ENCODE measurements at places on chromosomes 3 and 15. TPM values are rescaled to one million over a fixed set of nuclear protein-coding genes. Genes with fewer than 3 reads are reported as not detected.
A peak's percentile ranks its signal among the peaks of the same experiment; 100 is the strongest.

DNA sequence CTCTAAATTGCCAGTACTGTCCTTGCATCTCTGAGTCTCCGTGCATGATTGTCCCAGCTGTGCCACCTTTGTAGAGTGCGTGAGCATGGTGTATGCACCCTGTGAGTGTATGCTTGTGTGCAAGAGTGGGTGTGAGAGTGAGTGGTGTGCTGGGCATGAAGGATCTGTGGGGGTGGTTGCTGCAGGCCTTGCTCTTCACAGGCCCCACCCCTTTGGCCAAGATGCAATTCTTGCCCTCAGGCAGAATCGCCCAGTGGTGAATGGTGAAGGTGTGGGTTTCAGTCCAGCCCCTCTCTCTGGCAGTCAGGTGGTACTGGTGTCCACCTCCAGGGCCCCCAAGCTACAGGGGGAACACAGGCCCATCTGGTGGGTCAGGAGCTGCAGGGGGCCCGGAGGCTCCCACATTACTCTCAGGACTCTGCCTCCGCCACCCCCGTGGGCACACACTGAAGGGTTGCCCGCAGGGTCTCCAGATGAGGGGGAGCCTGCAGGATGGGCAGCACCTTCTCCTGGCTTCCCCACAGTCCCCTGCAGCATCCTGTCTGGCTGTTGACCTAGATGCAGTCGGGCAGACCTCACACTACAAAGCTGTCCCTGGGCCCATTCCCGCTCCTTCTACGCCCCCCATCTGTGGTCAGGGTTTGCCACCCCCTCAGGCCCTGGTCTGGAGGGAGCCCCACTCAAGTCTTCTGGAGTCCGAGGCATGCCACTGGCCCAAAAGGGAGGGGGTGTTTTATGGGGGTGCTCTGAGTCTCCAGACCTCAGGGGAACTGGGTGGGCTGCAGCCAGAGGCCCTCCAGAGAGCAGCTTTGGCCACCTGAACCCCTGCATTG, 8.3 kb upstream of the ROPN1B start:
- DNase-seq: no peak
- H3K27ac ChIP-seq: no peak overlapping the region
- H3K36me3 ChIP-seq: no peaks in the 10 kb centered on the region
- peaks cover 23% of the 10 kb centered on the region for H3K27me3 ChIP-seq

- H3K4me1 ChIP-seq: no peaks in the 10 kb centered on the region
- DNase-seq: no peak
- H3K4me3 ChIP-seq: no peak overlapping the region
- no peak overlapping the region for H3K27ac ChIP-seq
- no peaks in the 10 kb centered on the region for H3K27me3 ChIP-seq
Measured at GRCh38 chr3:25653322-25653721, 11.4 kb downstream of the TOP2B start.

DNA sequence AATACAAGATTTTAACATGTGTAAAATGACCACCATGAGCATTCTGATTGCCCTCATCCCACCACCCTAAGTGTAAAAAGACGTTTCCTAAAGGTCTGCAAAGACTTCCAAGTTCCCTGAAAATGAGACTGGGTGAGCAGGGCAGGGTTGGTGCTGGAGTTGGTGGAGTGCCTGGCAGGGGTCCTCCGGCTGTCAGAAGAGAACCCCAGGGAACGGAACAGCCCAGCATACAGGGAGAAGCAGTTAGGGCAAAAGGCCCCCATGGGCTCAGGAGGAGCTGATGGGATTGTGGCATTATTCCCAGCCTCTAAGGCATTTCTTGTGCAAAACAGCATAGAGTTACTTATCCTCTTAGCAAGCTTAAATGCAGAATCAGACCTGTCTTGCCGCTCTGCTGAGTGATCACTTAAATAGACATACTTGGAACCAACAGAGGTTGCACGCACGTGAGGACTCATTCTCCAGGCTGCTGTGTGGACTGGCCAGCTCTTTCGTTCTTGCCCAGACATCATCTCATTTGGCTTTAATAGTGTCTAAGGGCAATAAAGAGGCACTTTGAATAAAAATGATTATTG, 36.0 kb downstream of the XYLB start:
- no peaks in the 10 kb centered on the region for H3K4me1 ChIP-seq
- peaks cover 9% of the 10 kb centered on the region for H3K36me3 ChIP-seq
- peak; percentile 27 for DNase-seq
- H3K4me3 ChIP-seq: no peak overlapping the region
- no peaks in the 10 kb centered on the region for H3K27me3 ChIP-seq
- H3K27ac ChIP-seq: no peak overlapping the region

- no peak for DNase-seq
- no peaks in the 10 kb centered on the region for H3K4me1 ChIP-seq
- no peak overlapping the region for H3K27ac ChIP-seq
- no peaks in the 10 kb centered on the region for H3K36me3 ChIP-seq
Measured at GRCh38 chr3:161284989-161285388, 63.9 kb downstream of the NMD3 start.

DNA sequence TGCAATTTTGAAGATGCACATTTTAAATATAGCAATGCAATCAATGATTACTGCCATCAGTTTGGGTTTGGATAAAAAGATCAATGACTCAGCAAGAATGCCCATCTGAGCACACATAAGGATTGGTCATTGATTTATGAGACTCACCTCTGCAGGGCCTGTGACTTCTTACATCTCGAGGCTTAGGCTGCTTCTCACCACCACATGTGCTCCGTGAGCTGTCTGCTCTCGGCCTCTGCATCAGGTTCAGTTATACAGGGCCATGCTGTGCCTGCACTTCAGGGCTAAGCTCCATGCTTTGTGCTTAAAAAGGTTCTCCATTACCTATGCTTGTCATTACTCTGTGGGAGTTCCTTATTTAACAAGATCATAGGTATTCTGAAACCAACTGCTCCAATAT, 887.5 kb downstream of the DIPK2A start:
- H3K36me3 ChIP-seq: no peaks in the 10 kb centered on the region
- no peaks in the 10 kb centered on the region for H3K4me1 ChIP-seq
- H3K27ac ChIP-seq: no peak overlapping the region
- H3K27me3 ChIP-seq: no peaks in the 10 kb centered on the region

DNA sequence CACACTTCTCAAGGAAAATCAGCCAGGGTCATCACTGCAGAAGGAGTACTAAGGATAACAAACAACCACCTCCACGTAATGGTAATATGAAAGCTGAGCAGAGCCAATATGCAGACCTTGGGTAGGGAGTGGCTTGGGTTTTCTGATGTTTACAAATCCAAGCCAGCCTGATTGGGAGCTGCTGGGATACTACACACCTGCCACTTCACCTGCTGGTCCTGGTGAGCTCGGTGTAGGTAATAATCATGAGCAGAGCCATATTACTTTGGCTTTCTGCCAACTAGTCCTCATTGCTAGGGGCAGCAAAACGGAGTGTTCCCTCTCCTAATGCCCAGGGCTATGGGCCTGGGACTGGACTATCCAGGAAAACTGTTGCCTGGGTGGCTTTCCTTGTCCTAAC, 433.5 kb upstream of the PPP2R3A start:
- peaks cover 2% of the 10 kb centered on the region for H3K27me3 ChIP-seq
- H3K27ac ChIP-seq: no peak overlapping the region
- H3K36me3 ChIP-seq: no peaks in the 10 kb centered on the region
- no peak for DNase-seq
- no peak overlapping the region for H3K4me3 ChIP-seq

DNA sequence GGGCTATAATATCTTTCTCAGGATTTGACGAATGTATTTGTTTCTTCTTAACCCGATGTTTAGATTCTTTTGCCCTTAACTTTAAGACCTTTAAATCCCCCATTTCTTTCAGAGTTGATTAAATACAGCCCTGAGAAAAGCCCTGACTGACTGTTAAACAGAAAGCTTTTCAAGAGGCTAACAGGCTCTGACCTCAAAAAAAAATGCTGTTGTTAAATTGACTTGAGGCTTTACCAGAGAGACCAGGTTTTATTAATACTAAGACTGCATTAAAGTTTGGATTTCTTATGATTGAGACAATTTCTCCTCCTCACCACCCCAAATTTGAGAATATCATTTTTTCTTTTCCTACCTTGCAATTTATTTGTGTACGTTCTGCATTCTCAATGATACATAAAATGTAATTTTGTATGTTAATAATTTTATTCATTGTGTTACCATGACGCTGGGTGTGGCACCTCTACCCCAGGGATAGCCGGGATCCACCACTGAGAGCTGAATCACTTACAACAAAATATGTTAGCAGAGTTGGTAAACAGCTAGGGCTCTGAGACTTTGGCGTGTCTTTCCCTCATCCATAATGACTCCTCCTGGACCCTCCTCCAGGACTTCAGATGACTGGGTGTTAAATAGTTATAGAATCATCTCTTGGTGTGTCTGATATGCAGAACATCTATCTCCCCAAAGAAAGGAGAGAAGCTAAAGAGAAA, 753.5 kb downstream of the NAALADL2 start:
- no peak overlapping the region for H3K4me3 ChIP-seq
- no peak for DNase-seq
- no peaks in the 10 kb centered on the region for H3K4me1 ChIP-seq
- H3K27me3 ChIP-seq: no peaks in the 10 kb centered on the region
- no peak overlapping the region for H3K27ac ChIP-seq

- no peak overlapping the region for H3K4me3 ChIP-seq
- peaks cover 5% of the 10 kb centered on the region for H3K4me1 ChIP-seq
- DNase-seq: no peak
- H3K27me3 ChIP-seq: no peaks in the 10 kb centered on the region
Measured at GRCh38 chr3:28781053-28781452, 432.4 kb upstream of the AZI2 start.

GRCh38 chr15:84035399-84035766, 200.2 kb upstream of the GOLGA6L4 start:
- H3K4me1 ChIP-seq: no peaks in the 10 kb centered on the region
- no peaks in the 10 kb centered on the region for H3K27me3 ChIP-seq
- no peaks in the 10 kb centered on the region for H3K36me3 ChIP-seq
- H3K27ac ChIP-seq: no peak overlapping the region
- DNase-seq: no peak

- no peak overlapping the region for H3K4me3 ChIP-seq
- H3K27ac ChIP-seq: no peak overlapping the region
- no peaks in the 10 kb centered on the region for H3K27me3 ChIP-seq
- H3K36me3 ChIP-seq: no peaks in the 10 kb centered on the region
- no peak for DNase-seq
Measured at GRCh38 chr15:72939514-72940228, 112.6 kb upstream of the NEO1 start.

- peak; percentile 11 for DNase-seq
- peaks cover 4% of the 10 kb centered on the region for H3K4me1 ChIP-seq
- H3K4me3 ChIP-seq: no peak overlapping the region
- H3K36me3 ChIP-seq: no peaks in the 10 kb centered on the region
Measured at GRCh38 chr3:30527720-30528119, 78.7 kb upstream of the TGFBR2 start.

DNA sequence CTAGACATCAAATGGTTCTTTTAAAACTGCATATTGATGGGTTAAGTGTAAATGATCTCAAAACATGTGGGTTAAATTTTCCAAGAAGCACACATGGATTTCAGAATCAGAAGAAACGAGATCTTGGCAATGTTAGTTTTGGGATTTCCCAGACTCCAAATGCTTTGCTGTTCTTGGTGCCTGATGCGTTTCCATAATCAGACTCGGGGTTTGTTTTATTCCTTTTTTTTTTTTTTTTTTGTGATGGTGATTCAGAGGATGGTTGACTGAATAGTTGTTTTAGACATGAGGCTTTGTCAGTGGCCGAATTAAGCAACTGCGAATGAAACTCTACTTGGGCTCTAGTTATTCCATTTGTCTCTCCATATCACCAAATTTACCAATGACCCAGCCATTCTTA, 52.2 kb upstream of the FAM98B start:
- DNase-seq: no peak
- no peaks in the 10 kb centered on the region for H3K27me3 ChIP-seq
- no peak overlapping the region for H3K27ac ChIP-seq
- no peaks in the 10 kb centered on the region for H3K4me1 ChIP-seq

DNA sequence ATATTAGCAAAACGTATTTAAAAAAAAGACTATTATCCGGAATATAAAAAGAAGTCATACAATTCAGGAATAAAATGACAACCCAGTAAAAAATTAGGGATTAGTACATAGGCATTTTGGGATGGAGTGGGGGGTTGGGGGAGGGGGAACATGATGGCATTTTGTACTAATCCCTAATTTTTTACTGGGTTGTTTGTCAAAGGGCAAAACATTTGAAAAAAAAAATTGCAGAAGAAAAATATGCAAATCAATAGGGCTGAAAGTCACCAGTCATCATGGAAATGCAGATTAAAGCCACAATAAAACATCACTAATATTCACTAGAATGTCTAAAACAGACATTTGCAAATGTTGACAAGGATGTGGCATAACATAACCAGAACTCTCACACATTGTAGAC, 82.5 kb downstream of the RPL22L1 start:
- H3K36me3 ChIP-seq: no peaks in the 10 kb centered on the region
- no peak overlapping the region for H3K27ac ChIP-seq
- no peaks in the 10 kb centered on the region for H3K4me1 ChIP-seq
- no peak for DNase-seq
- H3K4me3 ChIP-seq: no peak overlapping the region

GRCh38 chr3:18580268-18580667, 155.1 kb upstream of the SATB1 start:
- no peak overlapping the region for H3K27ac ChIP-seq
- no peaks in the 10 kb centered on the region for H3K4me1 ChIP-seq
- H3K4me3 ChIP-seq: no peak overlapping the region
- H3K27me3 ChIP-seq: no peaks in the 10 kb centered on the region
- DNase-seq: no peak

GRCh38 chr3:148331081-148331846, 366.4 kb upstream of the AGTR1 start:
- H3K4me3 ChIP-seq: no peak overlapping the region
- H3K27me3 ChIP-seq: no peaks in the 10 kb centered on the region

DNA sequence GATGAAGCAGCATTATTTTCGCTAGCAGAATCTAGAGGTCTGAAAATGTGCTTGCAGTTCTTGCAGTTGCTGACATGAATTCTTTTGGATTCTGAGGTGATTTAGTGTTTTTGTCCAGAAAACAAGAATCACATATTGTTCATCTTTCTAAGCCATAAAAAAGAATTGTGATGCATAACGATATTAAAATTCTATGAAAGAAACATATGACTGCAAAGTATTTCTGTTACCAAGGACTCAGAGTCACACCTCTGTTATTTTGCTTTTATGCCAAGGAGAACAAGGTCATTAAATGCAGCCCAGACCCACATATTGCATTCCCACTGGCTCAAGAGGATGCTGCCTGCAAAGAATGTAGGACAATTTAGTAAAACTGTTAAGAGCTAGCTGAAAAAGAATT, 299.8 kb upstream of the GPR149 start:
- no peak overlapping the region for H3K4me3 ChIP-seq
- H3K27me3 ChIP-seq: no peaks in the 10 kb centered on the region
- H3K36me3 ChIP-seq: no peaks in the 10 kb centered on the region
- no peaks in the 10 kb centered on the region for H3K4me1 ChIP-seq
- H3K27ac ChIP-seq: no peak overlapping the region

- DNase-seq: no peak
- H3K4me3 ChIP-seq: no peak overlapping the region
- no peaks in the 10 kb centered on the region for H3K4me1 ChIP-seq
- no peak overlapping the region for H3K27ac ChIP-seq
Measured at GRCh38 chr3:114308830-114309229, 15.0 kb downstream of the TIGIT start.

- H3K27me3 ChIP-seq: no peaks in the 10 kb centered on the region
- no peaks in the 10 kb centered on the region for H3K36me3 ChIP-seq
- H3K27ac ChIP-seq: no peak overlapping the region
Measured at GRCh38 chr3:31244929-31245817, 287.6 kb upstream of the STT3B start.

SLC2A2 gene
- not detected for total RNA-seq

LRRC28 gene
- total RNA-seq: 66.1 TPM

CFAP20DC gene
- total RNA-seq: 5.4 TPM

IL5RA gene
- 23.3 TPM for total RNA-seq

ARPP21 gene
- total RNA-seq: not detected

OIP5 gene
- 1.5 TPM for total RNA-seq

ATXN7 gene
- 30.1 TPM for total RNA-seq

PAQR9 gene
- not detected for total RNA-seq

GOLGA8T gene
- total RNA-seq: not detected

ASB14 gene
- 0.74 TPM for total RNA-seq

MAGI1 gene
- 88.1 TPM for total RNA-seq

ISLR2 gene
- total RNA-seq: 0.31 TPM
